ENCODE measurements at places on chromosomes 1 and 21.

GRCh38 chr1:18732686-18733085 is 102.0 kb downstream of the PAX7 start:
- DNase-seq, result no peak

DNA sequence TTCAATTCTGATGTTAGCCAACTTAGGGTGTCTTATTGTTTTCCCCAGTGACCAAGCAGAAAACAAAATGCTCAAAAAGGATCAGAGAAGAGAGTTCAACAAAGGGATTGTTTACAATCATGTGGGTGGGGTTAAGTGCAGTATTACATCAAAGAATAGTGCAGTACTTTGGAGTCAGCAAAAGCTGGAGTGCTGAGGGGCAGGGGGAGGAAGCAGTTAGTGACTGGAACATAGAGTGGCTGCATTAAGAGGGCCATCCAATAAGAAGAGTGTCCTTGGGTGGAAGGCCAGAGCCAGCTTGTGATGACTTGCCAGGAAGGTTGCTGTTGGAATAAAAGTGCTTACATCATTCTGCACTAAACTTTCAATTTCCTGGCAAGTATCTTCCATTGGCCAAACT is 175.5 kb downstream of the CYYR1 start:
- no peak for DNase-seq

GRCh38 chr1:48776393-48777218 is at the start of gene BEND5:
Gene BEND5 (minus strand): TSS chr1:48776891. CDS start chr1:48776831, 60 bp downstream.
- peak; percentile 35 for DNase-seq

DNA sequence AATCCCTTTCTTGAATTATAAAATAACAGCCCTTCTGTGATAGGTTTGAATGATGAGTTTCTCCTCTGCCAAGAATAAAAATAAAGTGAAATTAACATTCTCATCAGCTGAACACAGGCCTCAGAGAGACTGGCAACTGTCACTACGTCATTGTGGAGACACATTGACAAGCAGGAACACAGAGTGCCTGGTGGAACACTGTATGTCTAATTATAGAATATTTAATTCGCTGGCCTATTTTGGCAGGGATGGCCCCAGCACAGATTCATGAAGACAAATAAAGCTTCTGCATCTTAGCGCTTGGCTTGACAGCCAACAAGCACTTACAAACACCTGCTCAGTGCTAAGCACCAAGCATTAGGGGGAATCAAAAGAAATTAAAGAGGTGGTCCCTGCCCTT is 52.0 kb upstream of the SMYD2 start:
- no peak for DNase-seq

DNA sequence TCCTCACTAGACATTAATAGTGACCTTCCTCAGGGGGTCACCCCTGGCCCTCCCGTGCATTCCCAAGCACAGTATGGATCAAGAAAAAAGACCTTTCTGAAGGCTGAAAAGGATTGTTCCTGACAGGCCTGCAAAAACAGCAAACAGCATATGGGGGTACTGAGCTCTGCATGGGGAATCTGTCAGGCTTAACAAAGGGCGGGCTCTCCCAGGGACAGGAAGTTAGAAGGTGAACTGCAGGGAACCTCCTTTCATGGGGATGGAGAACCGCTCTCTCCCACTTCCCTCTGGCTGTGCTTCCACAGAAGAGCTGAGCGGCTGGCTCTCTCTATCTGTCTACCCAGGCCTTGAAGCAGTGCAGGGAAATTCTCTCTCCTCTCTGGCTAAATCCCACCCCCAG is 91.7 kb downstream of the DTL start:
- no peak for DNase-seq

Data from stimulated activated CD8-positive, alpha-beta memory T cell treated with anti-CD3 and anti-CD28 coated beads, Interleukin-2, amount 100 ng/mL, for 48 hours (primary cell).